ENCODE measurements at places on chromosomes 12 and 14.
A peak's percentile ranks its signal among the peaks of the same experiment; 100 is the strongest.

GRCh38 chr14:58537004-58537403, 100.8 kb upstream of the DACT1 start:
- DNase-seq, result no peak

DNA sequence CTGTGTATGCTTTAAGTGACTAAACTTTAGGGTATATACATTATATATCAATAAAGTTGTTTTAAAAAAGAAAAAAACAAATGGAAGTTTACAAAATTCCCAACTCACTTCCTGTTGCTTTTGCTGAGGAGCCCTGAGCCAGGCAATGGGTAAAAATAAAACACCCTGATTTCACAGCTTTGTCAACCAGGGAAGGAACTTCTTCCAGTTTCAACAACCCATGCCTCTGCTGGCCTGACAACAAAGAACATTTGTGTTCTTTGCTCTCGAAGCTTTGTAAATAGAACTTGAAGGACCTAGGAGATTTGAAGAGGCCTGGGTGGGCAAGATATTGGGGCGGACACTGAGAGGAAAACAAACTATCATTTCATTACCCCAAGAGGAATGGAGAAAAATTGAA, 141.2 kb upstream of the NOS1 start:
- no peak for DNase-seq

DNA sequence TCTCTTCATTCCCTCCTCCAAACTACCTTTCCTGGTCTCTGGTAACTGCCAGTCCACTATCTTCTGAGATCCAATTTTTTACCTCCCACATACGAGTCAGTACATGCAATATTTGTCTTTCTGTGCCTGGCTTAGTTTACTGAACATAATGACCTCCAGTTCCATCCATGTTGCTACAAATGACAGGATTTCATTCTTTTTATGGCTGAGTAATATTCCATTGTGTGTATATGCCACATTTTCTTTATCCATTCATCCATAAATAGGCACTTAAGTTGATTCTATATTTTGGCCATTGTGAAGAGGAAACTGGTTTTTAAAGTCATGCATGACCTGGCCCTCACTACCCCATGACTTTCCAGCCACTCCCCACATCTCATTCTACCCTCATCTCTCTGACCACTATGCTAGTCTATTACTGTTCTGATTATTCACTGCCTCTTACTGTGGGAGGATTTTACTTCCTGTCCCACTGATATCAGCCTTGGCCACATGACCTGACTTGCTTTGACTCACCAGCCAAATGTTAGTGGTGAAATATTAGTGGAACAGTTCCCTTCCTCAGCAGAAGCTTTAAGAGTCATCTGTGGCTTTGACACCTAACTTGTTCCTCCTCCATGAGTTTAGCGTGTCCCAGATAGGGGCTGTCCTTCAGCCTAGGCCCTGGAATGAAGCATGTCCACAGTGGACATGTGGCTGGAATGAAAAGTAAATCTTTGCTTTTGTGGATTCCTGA, 52.2 kb downstream of the GOLGA5 start:
- DNase-seq, result peak; percentile 31

DNA sequence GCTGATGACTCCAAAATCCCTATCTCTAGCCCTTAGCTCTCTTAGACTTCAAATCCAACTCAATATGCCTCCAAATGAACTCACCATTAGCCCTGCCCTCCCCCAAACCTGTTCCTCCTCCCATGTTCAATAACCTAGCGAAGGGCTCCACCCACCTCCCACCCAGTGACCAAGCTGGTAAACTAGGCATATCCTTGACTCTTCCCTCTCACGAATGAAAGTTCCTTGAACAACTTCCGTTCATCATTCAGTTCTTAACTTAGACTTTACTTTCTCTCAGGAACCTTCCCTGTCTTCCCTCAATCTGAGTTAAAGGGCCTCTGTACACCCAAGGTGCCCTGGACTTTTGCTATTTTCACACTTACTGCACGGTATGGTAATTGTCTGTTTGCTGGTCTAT, 1.9 kb upstream of the KLHDC1 start:
- no peak for DNase-seq

DNA sequence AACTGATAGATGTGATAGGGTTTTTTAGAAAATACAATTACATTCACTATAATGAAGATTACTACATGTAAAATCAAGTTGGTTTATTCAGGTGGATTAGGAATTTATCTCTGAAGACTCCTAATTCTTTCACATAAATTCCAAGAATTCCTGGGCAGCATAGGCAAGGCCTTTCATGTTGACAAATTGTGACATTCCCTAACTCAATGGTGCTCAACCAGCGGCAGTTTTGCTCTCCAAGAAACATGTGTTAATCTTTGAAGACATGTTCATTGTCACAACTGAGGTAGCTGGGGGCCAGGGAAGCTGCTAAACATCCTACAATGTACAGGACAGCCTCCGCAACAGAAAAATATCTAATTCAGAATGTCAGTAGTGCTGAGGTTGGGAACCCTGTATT, 46.3 kb downstream of the PTPRQ start:
- no peak for DNase-seq

DNA sequence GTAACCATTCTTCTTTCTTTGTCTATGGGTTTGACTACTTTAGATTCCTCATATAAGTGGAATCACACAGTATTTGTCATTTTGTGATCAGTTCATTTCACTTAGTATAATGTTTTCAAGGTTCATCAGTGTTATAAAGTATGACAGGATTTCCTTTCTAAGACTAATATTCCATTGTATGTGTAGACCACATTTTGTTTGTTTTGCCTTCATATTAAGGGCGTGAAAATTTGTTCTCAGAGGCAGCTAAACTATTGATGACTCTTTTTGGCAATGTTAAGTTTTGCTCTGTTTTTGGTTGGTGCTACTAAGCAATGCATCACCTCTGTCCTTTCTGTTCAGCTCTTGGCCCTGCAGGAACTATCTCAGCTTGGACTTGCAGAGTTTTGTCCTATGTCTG, 1.7 kb upstream of the KLRG1 start:
- no peak for DNase-seq

- no peak for DNase-seq
Observed at GRCh38 chr12:22406627-22407026, 72.1 kb upstream of the ST8SIA1 start.

DNA sequence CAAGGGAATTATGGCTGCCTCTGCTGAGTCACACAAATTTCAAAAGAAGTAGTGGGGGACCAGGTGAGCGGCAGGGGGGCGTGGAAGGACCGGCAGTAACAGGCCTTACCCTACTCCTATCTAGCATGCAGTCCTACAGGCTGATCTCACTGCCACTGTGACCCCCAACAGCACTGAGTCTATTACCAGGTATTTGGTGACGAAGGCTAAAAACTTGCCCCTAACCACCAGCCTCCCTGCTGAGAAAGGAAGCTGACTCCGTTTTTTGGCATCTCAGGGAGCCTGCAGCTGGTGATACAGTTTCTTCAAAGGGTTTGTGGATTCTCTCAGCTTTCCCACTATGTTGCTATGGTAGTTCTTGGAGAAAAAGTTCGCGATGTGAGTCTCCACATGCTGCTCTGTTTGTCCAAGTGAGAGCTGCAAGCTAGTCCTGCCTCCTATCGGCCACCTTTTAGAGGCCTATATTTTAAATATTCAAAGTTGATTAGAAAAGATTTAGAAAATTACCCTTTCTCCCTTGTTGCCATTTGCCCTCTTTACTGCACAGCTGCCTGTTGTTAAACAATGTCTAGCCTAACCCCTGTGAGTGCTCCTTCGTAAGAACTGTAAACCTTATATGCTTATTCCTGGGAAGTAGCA, 57.1 kb upstream of the SLCO1B1 start:
- peak; percentile 97 for DNase-seq

DNA sequence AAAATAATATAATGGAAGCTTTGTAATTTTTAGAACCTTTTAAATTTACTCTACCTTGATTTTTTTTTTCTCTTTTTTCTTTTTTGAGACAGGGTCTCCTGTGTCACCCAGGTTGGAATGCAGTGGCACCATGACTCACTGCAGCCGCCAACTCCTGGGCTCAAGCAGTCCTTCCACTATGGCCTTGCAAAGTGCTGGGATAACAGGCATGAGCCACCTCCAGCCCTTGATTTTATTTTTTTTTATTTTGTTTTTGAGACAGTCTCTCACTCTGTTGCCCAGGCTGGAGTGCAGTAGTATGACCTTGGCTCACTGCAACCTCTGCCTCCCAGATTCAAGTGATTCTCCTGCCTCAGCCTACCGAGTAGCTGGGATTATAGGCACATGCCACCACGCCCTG, 65.3 kb upstream of the TRAF3 start:
- no peak for DNase-seq

GRCh38 chr12:108060067-108060466, 69.0 kb upstream of the WSCD2 start:
- no peak for DNase-seq

- no peak for DNase-seq
Observed at GRCh38 chr12:31207799-31208465, 118.0 kb downstream of the SINHCAF start.

- no peak for DNase-seq
Observed at GRCh38 chr14:61559641-61560201, 135.6 kb upstream of the HIF1A start.
